ENCODE measurements at places on chromosomes 16 and 17. TPM values are rescaled to one million over a fixed set of nuclear protein-coding genes. Genes with fewer than 3 reads are reported as not detected.

DNA sequence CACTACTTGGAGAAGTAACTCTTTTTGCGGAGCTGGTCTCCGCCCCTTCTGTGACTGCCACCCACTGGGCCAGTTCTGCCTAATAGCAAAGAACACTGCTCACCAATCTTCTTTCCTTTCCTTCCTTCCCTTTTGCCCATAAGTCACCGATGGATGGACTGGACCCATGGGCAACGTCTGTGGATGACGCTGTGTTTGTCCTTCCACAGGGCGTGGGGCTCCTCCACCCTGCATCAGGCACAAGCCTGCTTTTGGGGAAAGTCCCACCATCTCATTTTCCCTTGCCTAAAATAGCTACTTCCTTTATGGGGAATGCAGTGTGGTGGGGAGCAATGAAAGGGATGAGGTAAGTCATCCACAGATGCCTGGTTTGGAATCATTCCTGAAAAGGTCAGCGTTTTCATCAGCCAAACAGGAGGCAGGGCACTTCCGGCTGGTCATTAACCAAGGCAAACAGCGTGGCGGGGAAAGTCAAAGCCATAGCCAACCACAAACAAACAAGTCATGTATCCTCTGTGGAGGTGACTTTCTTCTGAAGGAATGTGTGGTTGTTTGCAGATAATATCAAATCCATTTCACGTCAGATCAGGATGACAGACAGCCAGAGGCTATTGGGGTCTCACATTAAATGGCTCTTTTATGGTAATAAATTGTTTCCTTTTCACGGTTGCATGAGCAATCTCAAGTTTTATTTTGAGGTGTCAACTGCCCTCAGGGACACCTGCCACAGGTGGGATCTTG lies 30.7 kb upstream of the MED9 start:
- no peak for DNase-seq

TMEM94 gene
- 76.9 TPM for total RNA-seq

DNA sequence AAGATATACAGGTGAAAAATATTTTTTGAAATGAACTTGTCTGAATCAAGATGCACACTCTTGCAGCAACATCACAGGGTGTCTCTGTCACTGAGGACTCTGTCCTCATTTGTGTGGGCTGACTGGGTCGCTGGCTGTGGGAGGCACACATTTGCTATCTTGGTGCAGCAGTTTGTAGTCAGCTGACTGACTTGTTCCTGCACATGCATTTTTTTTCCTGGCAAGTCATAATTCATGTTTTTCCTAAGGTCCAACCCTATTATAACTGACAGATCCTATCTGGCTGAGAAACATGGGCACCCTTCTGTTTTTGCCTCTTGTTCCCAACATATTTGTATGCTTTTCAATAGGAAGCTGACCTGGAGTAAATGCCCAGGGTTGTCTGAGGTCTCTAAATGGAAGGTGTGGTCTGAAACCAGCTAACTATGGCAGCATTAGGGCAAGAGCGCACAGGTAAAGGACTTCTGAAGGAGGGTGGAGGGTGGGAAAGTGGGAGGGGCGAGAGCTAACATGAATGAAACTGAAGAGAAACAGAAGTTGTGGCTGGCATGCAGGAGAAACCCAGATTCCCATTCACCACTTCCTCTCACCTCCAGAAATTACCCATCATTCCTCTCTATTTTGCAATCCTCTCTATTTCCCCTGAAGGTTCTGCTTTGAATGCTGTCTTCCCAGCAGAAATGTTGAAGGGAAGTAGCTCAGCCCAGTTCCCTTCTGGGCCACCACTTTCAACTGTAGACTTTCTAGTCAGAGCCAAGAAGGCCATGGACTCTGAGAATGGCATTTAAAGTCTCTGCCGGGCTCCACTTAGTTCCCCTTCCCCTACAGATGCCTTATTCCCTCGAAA lies 166.1 kb downstream of the PRKCA start:
- no peak for DNase-seq

DNA sequence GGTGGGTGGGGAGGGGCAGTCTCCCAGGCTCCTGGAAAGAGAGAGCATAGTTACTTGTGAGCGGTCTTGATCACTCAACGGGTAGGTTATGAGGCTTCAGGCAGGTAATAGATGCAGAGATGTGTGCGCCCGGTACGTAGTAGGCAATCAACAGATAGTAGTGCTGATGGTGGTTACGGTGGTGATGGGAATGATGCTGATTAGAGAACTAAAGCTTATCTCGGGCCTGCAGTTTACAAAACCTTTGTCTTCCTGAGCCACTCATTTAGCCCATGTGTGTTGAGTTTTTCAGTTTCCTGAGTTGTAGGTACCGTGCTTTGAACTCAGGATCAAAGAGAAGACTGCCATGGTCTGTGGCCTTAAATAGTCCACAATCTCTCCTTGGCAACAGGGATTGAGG lies 401.0 kb downstream of the SNX29 start:
- no peak for DNase-seq

- DNase-seq: no peak
These were observed 1.5 kb upstream of the NTN3 start for GRCh38 chr16:2469399-2470233.

DNA sequence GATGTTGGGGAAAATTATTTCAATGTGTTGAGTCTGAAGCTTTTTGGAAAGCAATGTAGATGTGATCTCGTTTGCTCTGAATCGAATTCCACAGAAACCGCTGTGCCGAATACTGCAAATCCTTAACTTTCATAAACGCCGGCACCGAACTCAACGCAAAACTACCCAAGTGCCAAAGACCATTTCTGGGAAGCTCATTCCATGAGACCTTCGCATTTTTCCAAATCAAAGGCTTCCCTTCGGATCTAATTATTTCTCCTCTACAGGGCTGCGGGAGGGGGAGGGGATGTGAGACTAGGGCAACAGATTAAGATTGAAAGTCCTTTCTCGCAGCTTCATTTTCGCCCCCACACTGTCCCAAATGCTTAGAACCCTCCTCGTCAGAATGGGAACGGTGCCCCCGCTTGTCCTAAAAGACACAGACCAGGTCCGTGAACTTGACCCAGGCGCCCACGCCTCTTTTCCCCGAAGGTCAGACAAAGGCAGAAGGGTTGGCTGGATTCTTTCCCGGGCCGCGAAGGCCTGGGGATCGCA lies 4.0 kb downstream of the PRAC1 start:
- DNase-seq: no peak

GRCh38 chr17:79262624-79263023 lies 188.0 kb downstream of the ENGASE start:
- no peak for DNase-seq

DNA sequence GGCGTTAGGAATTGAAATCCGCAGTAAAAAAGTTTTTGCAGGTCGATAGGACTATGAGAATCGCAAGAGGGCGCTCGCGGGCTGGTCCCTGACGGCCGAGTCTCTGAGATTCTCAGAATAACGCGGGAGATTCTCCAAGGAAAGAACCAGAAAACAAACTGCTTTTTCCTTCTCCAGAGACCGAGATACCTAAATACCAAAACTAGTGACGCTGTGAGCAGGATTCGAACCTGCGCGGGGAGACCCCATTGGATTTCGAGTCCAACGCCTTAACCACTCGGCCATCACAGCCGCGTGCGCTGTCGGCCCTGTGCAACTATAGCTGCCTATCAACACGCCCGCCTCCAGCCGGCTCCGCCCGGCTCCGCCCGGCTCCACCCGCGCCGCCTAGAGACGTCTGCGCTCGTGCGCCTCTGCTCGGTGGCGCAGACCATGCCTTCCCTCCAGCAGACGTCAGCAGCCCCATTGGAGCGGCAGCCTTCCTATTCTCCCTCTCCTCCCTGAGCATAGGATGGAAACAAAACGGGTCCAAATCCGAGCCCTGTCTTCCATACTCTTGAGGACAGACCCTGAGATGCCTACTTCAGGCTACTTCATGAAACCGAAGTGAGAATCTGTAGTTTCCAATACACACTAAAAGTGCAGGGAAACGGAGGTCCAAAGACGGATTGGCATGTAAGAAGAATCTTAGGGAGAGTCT lies 13.4 kb downstream of the PER1 start:
- peak; percentile 97 for DNase-seq

GRCh38 chr17:82668631-82669099 lies 20.4 kb upstream of the WDR45B start:
- peak; percentile 79 for DNase-seq

GRCh38 chr17:79927688-79928501 lies 88.7 kb upstream of the CBX4 start:
- DNase-seq: no peak

GRCh38 chr16:67386861-67387455 lies 6.3 kb downstream of the TPPP3 start:
- DNase-seq: no peak

GRCh38 chr17:12731839-12732238 lies 57.5 kb upstream of the ARHGAP44 start:
- DNase-seq: no peak

DNA sequence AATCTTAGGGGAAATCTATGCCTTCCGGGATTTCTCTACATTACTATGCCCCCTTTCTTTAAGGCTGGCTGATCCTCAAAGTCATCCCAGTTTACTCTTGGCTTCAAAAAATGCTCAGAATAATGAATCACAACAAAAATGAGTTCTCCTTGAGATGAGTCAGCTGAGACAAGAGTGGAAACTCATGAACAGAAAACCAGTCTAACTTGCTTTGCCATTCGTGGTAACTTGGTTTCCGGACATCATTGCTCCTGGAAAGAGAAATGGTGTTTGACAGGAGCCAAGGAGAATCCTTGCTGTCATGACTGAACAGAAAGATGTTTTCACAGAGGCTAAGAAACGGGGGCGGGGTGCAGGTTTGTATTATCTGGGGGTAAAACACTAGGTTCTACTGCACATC lies 435.6 kb upstream of the DYNLRB2 start:
- no peak for DNase-seq

DNA sequence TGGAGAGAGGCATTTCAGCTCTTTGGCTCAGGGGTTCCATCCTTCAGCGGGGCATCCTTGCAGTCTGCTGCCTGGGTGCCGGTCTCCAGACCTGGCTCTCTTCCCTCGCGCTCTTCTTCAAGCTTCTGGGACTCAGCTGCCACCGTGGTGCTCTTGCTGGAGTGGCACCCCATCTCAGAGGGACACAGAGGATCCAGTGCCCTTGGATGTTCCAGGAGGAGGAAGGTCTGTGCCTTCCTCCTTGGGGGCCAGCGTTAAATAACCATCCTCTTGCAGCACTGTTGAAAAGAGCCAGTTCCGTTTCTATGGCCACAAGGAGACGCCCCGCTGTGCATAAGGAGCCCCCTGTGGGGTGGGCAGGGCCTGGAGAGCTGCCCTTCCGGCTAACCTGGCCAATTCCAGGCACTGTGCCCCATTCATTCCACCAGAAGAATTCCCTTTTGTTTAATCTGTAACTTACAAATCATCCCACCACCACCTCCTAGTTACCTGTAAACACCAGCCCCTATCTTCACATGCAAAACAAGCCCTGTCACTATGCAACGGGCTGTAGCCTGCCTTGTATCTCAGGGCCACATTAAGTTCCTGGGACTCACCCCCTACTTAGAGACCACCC lies 8.6 kb downstream of the CHD9NB start:
- peak; percentile 91 for DNase-seq

KRTAP2-3 gene
- not detected for total RNA-seq

AGRP gene
- not detected for total RNA-seq

DNA sequence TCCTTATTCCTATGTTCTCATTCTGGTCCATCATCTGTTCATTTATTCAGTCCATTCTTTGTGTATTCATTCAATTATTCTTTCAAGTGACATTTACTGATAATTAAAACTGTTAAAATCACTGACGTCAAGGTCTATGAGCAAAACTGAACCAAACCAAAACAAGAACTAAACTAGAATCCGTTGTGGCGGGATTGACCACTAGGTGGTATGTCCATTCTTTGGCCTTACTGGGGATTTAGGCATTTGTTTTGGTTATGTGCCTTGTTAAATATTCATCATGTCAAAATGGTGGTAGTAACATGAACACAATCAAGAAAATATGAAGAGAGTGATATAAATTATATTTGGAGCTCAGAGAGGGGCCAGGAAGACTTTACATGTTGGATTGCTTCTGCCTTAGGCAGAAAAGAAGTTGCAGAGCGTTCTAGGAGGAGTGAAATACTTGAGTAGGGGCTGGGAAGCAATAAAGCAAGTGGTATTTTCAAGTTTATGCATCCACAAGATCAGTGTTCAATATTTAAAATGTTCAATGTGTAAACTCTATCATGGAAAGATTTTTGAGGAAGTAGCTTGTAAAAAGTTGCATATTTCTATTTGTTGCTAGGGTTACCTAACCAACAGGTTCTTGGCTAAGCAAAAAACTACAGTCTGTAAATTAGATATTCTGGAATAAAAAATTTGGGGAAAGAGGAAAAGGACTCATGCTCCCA lies 129.0 kb downstream of the CDH13 start:
- peak; percentile 14 for DNase-seq

DNA sequence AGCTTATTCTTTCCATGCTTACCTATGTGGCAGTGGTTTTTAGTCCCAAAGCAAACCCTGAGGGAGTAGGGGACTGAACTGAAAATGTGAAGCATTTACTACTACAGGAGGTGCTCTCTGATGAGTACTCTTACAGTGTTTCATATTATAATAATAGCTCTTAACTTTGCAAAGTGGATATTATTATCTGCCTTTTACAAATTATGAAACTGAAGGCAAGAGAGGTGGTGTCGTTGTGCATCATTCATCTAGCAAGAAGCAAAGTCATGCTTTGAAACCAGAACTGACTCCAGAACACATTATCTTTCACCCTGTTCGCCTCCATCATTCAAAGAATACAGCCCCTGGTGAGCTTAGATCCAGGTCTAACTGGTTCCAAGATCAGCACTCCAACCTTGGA lies 8.2 kb upstream of the KCNH6 start:
- DNase-seq: no peak

TPSG1 gene
- total RNA-seq: not detected

CASKIN1 gene
- 9.4 TPM for total RNA-seq

CTRL gene
- total RNA-seq: 3.6 TPM

DNA sequence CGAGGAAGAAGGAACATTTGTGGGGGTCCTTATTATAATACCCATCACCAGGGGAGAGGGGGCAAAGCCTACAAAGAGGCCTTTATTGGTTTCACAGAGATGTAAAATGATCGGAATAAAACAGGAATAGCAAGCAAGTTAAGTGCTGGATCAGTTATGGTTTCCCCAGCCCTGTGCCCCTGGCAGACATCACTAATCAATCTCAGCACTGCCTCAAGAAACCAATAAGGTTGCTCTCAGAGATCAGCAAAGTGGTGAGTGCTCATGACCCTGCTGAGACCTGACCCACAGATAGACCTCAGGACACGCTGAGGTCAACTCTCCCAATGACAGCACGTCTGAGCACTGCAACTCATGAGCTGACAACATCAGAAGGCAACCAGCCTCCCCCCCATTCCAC lies 66.3 kb downstream of the ZNF423 start:
- no peak for DNase-seq

- no peak for DNase-seq
These were observed 397 bp downstream of the CDC42EP4 start for GRCh38 chr17:73311428-73311780.
